ENCODE measurements at places on chromosomes 3 and 15.

DNA sequence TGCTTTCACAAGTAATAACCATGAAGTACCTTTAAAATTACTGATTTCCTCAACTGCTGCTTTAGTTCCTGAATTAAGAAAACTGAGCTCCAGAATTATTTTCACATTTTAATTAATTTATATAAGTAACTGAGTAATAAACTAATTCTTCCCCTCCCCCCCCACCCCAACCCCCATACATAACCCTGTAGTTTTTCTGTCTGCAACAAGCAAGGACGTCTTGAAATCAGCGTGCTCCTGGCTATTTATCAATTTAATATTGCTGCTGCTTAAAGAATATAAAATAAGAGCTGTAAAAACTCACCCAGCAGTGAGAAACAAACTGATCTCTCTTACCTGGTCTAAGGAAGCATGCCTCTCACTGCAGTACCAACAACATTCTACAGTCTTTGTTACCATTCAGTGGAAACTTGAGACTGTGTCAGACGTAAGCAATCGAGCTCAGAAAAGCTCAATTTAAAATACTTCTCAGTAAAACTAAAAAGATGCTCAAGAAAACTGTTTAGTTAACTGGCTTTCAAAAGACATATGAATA is 121.0 kb downstream of the TFDP2 start:
- no peak for DNase-seq

GRCh38 chr3:112302881-112303763 is 9.1 kb upstream of the SLC9C1 start:
- DNase-seq = no peak

- DNase-seq = no peak
Measured at GRCh38 chr15:92638291-92638708, 17.3 kb downstream of the FAM174B start.

GRCh38 chr3:25480811-25481210 is 52.7 kb downstream of the RARB start:
- no peak for DNase-seq

- no peak for DNase-seq
Measured at GRCh38 chr3:138376663-138377062, 28.3 kb downstream of the MRAS start.

- no peak for DNase-seq
Measured at GRCh38 chr15:83565553-83566159, 88.3 kb upstream of the ADAMTSL3 start.

- DNase-seq = no peak
Measured at GRCh38 chr15:35139822-35140221, 54.7 kb upstream of the NANOGP8 start.

DNA sequence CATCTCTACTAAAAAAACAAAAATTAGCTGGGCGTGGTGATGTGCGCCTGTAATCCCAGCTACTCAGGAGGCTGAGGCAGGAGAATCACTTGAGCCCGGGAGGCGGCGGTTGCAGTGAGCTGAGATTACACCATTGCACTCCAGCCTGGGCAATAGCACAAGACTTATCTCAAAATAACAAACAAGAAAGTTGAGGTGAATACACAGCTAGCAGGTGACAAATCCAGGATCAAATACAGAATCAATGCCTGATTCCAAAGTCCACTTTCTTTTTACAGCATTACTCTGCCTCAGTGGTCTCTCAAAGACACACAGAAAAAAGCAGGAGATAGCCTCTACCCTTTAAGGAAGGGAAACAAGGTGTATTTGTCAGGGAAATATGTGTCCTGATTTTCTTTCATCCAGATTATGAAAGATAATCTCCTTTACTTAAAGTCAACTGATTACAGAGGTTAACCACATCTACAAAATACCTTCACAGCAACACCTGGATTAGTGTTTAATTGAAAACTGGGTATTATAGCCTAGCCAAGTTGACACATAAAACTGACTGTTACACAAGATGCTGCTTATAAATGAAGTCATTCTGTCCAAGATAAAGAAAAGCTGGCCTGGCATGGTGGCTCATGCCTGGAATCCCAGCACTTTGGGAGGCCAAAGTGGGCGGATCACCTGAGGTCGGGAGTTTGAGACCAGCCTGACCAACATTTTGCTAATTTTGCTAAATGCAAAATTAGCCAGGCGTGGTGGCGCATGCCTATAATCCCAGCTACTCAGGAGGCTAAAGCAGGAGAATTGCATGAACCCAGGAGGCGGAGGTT is 4.0 kb upstream of the SLC25A38 start:
- DNase-seq = no peak

GRCh38 chr3:8493744-8494143 is 7.9 kb upstream of the LMCD1 start:
- no peak for DNase-seq

GRCh38 chr15:29127506-29128430 is 141.9 kb downstream of the NSMCE3 start:
- no peak for DNase-seq

- no peak for DNase-seq
Measured at GRCh38 chr15:46034755-46035154, 399.9 kb downstream of the SQOR start.

DNA sequence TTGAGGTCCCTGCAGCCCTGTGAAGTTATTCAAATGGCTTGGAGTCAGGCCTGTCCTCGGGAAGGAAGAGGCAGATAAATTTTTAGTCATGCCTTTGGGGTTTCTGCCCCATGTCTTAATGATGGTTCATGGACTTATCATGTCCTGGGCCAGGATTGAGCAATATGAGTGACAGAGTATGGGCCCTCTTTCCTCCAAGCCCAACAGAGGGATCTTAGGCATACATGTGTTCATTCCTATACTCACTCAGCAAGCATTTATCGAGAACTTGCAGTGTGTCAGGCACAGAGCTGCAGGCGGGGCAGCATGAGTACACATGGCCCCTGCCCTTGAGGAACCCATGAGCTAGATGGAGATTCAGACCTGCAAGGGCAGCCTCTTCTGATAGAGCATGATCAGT is 6.2 kb downstream of the ESYT3 start:
- DNase-seq = no peak

DNA sequence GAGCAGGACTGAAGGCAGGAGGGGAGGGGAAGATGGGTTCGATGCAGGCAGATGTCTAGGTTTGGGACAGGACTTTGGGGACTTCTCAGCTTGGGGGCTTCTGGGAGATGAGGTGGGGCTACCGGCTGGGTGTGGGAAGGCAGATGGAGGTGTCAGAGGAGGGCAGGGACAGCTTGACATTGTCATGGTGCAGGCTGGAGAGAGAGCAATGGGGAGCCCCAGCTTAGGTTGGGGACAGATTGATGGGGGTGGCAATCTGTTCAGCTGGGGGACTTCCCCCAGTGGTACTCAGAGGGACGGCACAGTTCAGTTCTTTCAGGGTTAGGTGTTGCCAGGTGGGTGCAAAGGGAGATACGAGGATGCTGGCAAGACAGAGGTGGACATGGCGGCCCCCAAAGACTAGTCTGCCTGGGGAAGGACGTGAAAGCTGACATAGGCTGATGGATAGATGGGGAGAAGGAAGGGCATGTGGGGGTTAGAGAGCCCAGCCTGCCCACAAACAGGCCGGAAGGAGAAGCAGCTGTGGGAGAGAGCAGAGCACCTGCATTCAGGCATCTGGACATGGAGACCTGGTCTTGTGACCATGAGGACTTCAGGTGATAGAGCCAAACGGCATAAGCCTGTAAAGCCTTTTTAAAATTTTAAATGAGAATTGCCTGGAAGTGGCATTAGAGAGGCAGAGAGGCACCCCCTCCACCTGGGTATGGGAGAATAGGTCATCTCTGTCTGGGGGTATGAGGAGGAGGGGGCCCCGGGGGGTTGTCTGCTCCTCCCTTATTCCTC is 21.1 kb downstream of the ACAA1 start:
- DNase-seq = no peak

DNA sequence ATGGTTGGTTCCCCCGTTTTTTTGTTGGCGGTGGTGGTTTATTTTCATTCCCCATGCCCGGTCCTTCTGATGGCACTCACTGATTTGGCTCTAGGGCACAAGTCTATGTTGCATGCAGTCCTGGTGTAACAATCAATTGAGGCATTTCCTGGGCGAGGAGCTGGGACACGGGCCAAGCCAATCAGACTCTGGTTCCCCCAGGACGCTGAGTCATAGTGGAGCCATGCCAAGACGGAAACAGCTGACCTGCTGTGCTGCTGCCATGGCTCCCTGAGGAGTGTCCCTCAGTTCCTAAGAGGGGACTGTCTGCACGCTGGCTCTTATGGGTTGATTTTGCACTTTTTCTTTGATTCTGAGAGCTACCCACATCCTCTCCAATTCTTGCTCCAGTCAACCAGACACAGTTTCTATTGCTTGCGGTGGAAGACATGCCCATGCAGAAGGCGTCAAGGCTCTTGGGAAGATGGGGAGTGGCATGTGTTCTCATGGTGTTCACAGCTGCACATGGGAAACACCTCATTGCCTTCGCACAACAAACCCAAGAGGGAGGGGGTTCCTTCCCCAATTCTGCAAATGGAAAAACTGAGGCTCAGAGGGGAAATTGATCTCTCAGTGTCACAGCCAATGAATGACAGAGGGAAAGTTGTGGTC is 28.3 kb upstream of the ALDH1L1 start:
- DNase-seq = no peak

DNA sequence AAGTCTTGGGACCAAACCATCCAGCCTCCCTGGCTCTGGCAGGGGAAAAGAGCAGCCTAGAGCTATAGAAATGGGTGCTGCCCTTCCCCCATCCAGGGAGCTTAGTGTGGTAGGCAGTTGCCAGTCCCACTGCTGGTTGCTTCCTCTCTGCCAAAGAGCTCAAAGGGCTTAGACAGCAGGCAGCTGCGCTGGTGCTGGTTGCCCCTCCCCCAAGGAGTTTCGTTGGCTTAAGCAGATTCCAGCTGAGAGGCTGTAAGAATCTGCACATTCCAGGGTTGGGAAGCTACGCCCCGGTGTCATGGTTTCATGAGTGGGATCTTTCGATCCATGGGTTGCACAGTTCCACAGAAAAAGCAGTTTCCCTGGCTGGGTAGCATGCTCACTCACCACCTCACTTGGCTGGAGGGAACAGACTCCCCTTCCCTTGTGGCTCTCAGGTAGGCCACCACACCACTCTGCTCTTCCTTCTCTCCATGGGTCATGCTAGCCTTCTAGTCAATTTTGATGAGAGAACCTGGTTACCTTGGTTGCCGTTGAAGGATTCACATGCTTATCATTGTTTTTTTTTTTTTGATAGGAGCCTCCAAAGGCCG is 195.1 kb downstream of the EPHA6 start:
- no peak for DNase-seq

DNA sequence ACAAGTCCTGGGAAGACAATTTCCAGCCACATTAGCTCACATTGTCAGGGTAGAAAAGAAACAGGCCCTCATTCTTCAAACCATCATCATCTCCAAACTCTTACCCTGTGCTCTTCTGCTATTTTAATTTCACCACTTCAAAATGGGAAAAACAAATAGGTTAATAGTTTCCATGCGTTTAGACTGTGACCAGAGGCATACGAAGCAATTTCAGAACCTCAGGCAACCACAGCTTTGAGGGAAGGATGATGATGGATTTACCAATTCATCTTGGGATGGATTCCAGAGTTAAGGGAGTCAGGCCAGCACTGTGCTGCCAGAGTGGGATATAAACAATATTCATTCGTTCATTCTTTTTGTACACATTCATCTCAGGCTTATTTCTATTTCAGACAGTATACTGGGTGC is 307.8 kb upstream of the TPRG1 start:
- DNase-seq = no peak

- no peak for DNase-seq
Measured at GRCh38 chr3:61890167-61890566, 328.8 kb downstream of the PTPRG start.

GRCh38 chr3:32643816-32644215 is 41.2 kb upstream of the CNOT10 start:
- DNase-seq = no peak

DNA sequence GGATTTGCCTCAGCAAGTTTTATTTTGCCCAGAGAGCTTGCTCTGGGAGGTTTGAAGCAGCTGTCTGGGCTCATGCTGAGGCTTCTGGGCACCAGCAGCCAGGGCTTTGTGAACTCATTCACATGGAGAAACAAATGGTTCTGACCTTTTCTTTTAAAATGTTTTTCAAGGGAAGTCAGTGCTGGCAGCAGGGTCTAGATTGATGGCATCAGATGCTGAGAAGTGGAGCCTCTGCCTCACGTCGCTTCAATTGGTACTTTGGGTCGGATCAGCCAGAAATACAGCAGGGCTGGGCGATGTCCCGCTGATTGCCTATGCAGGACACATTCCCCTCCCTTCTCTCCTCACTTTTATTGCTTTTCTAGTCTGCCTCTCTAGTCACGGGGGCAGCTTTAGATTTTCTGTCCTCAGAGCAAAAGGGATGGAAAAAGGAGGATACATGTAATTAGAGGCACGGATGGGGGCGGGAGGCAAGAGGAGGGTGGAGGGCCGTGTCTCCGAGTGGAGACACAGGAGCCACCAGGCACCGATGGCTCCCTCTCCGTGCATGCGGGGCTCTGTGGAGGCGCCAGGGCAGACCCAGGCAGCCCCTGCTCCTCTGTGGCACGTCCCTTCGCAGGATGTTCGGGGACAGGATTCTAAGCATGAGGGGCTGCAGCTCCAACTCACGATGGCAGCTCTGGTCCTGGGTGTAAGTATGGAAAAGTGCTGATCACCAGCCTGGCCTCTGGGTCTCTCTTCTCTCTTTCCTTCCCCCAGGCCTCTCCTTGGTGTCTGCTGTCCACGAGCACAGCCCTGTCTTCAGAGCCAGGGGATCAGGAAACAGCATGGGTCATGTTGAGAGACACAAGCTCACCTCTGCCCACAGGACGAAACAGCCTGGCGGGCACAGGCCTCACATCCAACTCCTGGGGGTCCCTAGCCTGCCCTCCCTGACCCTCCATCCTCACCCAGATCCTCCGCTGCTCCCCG is 116.1 kb downstream of the FAM43A start:
- no peak for DNase-seq

- DNase-seq = no peak
Measured at GRCh38 chr15:74328331-74329056, 39.0 kb downstream of the CYP11A1 start.

- DNase-seq = no peak
Measured at GRCh38 chr15:50353251-50353974, 1.6 kb downstream of the GABPB1 start.

DNA sequence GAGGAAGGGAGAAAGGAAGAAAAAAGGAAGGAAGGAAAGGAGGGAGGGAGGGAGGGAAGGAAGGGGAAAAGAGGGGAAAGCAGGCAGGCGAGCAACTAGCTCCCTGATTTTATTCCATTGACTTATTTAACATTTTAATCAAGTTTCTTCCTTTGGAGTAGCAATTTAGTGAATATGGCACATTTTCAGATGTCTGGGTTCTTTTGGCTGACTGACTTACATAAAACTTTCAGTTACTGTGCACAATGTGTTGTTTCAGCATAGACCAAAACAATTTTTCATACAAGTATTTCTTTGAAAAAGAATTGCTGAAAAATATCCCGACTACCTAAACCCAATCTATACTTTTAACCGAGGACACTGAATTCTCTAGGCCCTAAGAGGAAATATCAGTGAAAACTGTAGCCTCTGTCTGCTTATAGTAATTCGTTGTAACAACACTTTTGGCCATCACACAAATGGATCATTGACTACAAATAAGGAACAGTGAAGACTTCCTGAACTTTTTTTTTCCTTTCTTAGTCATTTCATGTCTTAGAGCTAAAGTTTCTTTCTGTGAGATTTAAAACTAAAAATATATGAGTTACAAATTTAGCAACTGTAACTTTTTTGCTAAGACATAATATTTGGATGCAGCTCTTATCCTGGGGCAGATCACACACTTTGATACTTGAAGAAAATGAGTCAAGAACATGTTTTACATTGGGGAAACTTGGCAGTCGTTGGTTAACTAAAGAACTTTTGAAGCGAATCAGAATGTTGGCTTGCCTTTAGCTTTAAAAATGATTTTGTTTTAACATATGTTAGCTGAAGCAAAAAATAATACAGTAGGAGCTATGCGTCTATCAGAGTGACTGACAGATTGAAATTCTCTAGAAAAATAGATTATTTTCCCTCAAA is 79.6 kb downstream of the SOX2 start:
- DNase-seq = no peak

- DNase-seq = no peak
Measured at GRCh38 chr3:124360155-124360554, 368.2 kb upstream of the ROPN1 start.
